ENCODE measurements at places on chromosomes 2 and 18. TPM values are rescaled to one million over a fixed set of nuclear protein-coding genes. Genes with fewer than 3 reads are reported as not detected.

Gene SCN9A
- total RNA-seq = not detected

Gene CYP1B1
- total RNA-seq = 2.2 TPM

Gene NDC80
- total RNA-seq = 82.2 TPM

Gene TNFAIP6
- total RNA-seq = not detected

Gene GLI2
- not detected for total RNA-seq

Gene SFT2D3
- 4.4 TPM for total RNA-seq

Gene ANTXR1
- 0.05 TPM for total RNA-seq

Gene SH2D6
- 0.96 TPM for total RNA-seq

Gene DES
- total RNA-seq = not detected

Gene SNTG2
- 2.5 TPM for total RNA-seq

Gene ALK
- total RNA-seq = not detected

Gene SP140
- 78.3 TPM for total RNA-seq

Gene DOCK10
- total RNA-seq = 198 TPM

Gene ARHGAP15
- total RNA-seq = 71.3 TPM

Gene NAT8
- total RNA-seq = not detected

Gene CTLA4
- 30.7 TPM for total RNA-seq

Gene ZNF804A
- total RNA-seq = not detected

Gene MERTK
- total RNA-seq = 0.70 TPM

Gene CMPK2
- total RNA-seq = 3.2 TPM

Gene TMEFF2
- not detected for total RNA-seq

Gene IL1F10
- total RNA-seq = not detected

Gene SGO2
- total RNA-seq = 58.4 TPM

Gene KLHL41
- total RNA-seq = not detected

Gene METTL8
- 43.4 TPM for total RNA-seq

Gene LBX2
- total RNA-seq = 0.43 TPM

Gene TSGA10
- 9.2 TPM for total RNA-seq

Gene SPP2
- total RNA-seq = not detected

Gene SP9
- total RNA-seq = not detected

Gene HOXD8
- not detected for total RNA-seq

Gene PRKRA
- 74.8 TPM for total RNA-seq

Gene COL5A2
- total RNA-seq = 3.3 TPM

Gene MFSD2B
- total RNA-seq = 0.32 TPM

Gene THUMPD2
- total RNA-seq = 16.9 TPM

Gene CRYGD
- not detected for total RNA-seq

Gene BCL2
- 107 TPM for total RNA-seq

Gene KCNE4
- total RNA-seq = not detected

Gene TRIM54
- total RNA-seq = 0.23 TPM

Gene ORMDL1
- 48.2 TPM for total RNA-seq

Gene IGFBP5
- total RNA-seq = not detected

Gene NEB
- 0.18 TPM for total RNA-seq

Gene RTKN
- 1.6 TPM for total RNA-seq

Gene FIGN
- total RNA-seq = not detected

Gene INO80D
- total RNA-seq = 16.7 TPM

Gene GKN2
- not detected for total RNA-seq

Gene STPG4
- total RNA-seq = not detected

Gene VPS4B
- total RNA-seq = 35.9 TPM

Gene TMEM37
- total RNA-seq = not detected

Gene RAD51AP2
- not detected for total RNA-seq

Data from activated CD8-positive, alpha-beta T cell treated with anti-CD3 and anti-CD28 coated beads for 36 hours (primary cell).